Right cardiac atrium (tissue), 5 donors: ENCODE measurements at places on chromosomes 2 and 18.

DNA sequence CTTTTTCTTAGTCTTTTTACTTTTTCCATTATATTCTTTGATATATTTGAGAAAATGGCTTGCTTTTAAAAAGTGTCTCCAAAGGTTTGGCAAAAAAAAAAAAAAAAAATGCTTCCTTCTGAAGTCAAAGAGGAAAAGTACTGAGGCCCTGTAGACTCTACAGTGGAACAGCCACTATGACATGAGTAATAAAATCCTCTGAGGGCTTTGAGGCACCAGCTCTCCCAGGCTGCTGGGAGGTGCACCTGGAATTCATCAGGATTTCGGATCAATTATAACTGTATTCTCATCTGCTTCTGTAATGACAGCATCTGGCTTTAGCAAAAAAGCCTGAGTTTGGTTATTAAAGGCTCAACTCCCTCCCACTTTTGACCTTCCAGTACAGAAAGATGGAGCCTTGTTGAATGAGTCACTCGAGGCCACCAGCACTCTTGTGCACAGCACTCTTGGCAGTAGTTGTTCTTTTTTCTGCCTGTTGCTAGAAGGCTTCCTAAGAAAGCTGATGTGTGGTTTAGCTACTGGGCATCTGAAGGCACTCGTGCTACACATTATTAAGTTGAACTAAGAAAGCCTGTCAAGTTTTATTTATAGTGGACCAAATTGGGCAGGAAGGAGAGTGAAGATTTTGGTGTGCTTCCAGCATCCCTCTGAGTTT is 131.3 kb downstream of the PRPF40A start:
- DNase-seq = no peak

DNA sequence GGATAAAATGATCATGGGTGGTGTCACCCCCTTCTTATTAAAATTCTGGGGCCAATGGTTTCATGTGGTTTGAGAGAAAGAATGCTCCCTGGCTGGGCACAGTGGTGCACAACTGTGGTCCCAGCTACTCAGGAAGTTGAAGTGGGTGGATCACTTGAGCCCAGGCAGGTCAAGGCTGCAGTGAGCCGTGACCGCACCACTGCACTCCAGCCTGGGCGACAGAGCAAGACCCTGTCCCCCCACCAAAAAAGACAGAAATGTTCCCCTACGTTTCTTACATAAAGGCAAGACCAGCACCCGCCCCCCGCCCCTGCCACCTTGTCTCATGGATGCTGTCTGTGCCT is 53.0 kb upstream of the ID2 start:
- no peak for DNase-seq

DNA sequence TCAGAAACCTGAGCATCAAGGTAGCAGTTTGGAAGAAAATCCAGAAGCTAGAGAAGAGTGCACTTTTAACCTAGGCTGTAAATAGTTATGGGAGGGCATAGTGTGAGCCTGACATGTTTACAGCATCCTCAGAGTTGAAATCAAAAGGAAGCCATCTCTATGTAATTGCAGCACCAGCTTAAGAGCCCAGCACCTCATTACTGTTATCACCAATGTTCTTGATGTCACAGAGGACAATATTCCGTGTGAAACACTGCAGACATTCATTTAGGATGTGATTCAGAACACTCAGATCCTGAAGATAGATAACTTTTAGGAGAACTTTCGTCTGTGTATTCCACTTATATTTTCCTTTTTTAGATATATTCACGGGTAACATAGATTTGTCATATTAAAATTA is 48.1 kb downstream of the FBXO36 start:
- no peak for DNase-seq

- DNase-seq = no peak
Observed at GRCh38 chr2:29615183-29615582, 306.2 kb downstream of the ALK start.

DNA sequence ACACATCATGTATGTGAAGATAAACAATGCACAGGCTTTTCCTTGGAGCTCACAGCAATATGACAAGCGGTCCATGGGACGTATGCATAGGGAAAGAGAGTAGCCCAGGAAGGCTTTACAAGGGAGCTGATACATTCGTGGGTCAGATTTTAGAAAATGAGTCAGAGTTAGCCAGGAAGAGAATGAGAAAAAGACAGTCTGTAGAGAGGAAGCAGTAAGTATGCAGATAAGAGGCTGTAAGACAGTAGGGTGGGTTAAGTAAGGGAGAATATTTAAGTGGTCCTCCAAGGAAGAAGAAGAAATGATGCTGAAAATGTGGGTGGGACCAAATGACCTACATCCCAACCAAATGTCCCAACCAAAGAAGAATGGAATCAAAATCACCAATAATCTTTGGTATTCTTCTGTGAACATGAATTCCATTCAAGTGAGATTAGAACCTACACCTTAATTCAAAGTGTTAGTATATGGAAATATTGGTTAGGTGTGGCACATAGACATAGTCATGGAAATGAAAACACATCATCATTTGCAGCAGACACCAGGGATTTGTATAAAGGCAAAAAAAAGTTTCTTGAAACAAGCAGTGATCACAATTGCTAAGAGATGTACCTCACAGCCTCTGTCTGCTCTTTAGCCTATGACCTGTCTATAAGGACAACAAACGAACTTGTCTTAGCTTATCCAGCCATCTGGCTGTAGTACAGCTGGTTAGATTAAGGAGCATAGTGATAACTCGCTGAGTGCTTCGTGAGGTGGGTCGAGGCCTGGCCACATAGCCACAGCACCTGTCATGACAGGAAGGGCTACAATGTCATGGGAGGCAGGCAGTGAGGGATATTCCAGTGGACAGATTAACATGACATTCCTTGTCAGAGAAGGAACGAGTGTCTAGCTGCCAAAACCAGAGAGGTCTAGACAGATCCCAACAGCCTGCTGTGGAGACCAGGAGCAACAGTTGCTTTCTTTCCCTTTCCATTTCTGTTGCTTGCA is 133.6 kb downstream of the ALK start:
- DNase-seq = no peak
